Esophagus muscularis mucosa (tissue), 4 donors: ENCODE measurements at places on chromosomes 5 and 9. TPM values are rescaled to one million over a fixed set of nuclear protein-coding genes. Genes with fewer than 3 reads are reported as not detected.

CFAP157 gene
- not detected for total RNA-seq

DNA sequence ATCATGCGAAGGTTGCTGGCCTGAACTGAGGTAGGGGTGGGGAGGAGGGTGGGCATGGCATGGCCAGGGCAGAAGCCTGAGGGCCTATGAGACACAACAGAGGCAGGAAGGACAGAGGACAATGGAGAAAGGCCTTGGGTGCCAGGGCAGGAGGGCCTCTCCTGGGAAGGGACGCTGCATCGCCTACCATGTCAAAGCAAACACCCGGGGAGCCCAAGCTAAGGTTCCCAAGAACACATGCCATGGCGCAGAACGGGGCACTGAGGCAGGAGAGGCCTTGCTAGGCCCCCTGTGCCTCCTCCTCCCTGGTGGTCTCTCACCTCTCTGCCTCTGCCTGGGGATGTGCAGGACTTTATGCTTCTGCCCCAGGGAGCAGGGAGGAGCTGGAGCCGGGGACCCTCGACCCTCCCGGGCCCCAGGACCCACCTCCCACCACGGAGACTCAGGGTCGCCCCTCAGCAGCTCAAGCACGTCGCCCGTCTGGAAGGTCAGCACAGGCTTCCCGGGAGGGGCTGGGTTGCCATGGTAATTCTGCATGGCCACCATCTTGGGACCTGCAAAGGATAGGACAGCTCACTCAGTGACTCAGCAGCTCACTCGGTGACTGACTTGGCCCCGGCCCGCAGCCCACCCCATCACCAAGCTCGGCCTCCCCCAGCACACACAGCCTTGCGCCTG, 40.3 kb upstream of the SARDH start:
- DNase-seq = no peak

DNA sequence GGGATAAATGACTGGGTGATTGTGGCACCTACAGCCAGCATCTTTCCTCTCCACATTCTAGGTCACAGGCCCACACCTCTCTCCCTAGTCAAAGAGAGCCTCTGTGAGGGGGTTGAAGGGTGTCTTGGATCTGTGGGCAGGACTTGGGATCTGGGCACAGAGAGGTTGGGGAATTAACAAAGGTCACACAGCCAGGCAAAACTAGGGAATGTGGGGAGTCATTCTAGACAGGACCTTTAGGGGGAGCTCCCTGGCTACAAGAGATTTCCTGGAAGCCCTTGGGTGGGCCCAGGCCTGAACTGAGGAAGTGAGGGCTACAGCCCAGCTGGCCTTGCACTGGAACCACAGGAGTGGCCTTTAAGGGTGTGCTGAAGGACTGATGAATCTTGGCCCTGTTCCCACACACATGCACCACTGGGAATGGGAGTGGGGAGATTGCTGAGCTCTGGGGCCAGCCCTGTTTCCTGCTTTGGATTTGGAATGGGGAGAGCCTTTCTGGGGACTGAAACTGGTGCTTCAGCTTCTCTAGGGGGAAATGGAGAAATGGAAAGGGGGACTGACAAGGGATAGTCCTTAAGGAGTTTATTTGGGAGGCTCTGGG, 12.4 kb upstream of the CXXC5 start:
- peak; percentile 93 for DNase-seq

SAXO1 gene
- total RNA-seq = 0.17 TPM

DNA sequence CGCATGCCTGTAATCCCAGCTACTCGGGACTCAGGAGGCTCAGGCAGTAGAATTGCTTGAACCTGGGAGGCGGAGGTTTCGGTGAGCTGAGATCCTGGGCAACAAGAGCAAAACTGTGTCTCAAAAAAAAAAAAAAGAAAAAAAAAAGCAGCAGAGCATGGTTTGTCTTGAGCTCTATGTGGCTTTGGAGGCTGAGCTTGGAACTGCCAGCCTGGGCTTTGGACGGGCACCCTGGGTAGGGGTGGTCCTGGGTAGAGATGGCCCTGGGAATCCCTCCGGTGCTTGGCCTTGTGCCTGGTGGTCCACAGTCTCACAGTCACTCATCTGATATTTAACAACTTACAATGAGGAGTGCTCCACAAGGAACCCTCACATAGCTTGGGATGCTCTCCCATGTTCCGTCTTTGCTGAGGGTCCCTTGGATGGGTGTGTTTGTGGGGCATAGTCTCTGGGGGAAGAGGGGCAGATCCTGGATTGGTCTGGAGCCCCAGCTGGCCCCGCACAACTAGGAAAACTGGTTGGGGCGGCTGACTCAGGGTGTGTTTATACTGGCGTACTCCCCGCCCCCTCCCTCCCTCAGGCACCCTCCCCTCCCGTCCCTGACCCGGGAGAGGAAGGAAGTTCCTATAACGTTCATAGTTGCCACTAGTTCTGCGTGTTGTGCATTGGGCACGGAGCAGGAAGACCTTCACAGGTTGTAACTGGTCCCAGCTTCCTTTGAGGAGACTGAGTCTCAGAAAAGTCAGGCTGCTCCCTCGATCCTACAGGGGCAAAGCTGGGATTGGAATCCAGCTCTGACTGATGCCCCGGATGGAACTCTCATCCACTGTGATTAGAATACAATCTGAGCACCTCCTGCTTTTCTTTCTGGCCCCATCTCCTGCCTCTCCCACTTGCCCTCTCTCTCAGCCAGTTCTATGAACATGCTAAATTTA, 11.2 kb downstream of the IER5L start:
- DNase-seq = peak; percentile 95

GRCh38 chr5:160959804-160960203, 107.8 kb upstream of the ATP10B start:
- DNase-seq = no peak

CDH18 gene
- total RNA-seq = under 0.01 TPM

PTGS1 gene
- total RNA-seq = 91.4 TPM

IL9 gene
- not detected for total RNA-seq

- no peak for DNase-seq
Measured at GRCh38 chr9:74907085-74907484, 19.4 kb upstream of the TRPM6 start.

DNA sequence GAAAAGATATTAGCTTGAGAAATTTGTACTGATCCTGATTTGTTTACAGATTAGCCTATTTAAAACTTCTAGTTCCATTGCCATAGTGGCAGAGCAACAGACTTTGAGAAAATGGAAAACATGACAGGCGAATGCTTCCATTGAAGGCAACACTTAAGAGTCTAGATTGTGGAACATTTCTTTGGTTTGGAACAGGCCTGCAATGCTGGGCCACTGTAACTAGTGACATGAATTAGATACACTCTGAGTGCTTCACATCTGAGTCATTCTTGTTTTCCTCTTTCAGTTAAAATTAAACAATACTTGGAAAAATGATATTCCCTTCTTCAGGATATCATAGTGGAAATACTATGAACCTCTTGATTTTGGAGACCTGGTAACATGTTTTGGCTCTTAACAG, 453.6 kb upstream of the TUSC1 start:
- DNase-seq = no peak

ARL14EPL gene
- not detected for total RNA-seq
